T-helper 17 cell (primary cell): ENCODE measurements at places on chromosomes 3 and 15. TPM values are rescaled to one million over a fixed set of nuclear protein-coding genes. Genes with fewer than 3 reads are reported as not detected.
A peak's percentile ranks its signal among the peaks of the same experiment; 100 is the strongest.

GRCh38 chr3:146621723-146622122, 16.6 kb upstream of the PLSCR5 start:
- DNase-seq = no peak

DNA sequence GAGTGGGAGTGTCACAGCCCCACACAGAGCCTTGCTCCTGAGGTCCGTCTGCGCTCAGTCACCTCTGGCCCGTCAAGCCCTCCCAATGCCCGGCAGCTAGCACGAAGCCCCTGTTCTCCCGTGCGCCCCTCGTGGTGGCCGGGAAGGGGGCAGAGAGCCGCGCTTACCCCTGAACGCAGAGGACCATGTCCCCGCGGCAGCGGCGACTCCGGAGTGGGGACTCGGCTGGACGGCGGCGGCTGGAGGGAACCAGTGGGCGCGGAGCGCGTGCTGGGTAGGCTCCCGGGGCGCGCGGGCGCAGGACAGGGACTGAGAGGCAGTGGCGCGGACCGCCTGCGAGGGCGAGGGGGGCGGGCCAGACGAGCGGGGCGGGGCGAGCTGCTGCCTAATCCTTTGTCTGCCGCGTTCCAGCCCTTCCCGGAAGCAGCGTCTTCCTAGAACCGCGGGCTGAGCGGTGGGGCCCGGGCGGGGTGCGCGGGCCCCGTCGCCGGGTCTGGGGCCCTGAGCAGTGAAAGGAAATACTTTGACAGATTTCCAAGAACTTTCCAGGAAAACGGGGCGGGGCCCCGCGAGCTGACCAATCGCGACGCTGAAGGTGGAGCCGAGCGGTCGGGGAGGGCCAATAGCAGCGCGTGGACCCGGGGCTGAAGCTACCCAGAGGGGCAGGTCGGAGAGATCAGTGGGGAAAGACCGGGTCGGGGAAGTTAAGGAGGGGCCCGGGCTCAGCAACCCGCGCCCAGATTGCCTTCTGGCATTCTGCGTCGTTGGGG, at the start of gene CISH:
Gene CISH, minus strand, starts transcription at position 311 of the 770 bp plus-strand sequence. Its CDS starts 124 bp downstream, at position 187.
- DNase-seq = peak; percentile 92

- no peak for DNase-seq
Measured at GRCh38 chr3:12886736-12887135, 45.4 kb upstream of the RPL32 start.

GRCh38 chr3:115713284-115713683, 90.0 kb downstream of the GAP43 start:
- no peak for DNase-seq

DNA sequence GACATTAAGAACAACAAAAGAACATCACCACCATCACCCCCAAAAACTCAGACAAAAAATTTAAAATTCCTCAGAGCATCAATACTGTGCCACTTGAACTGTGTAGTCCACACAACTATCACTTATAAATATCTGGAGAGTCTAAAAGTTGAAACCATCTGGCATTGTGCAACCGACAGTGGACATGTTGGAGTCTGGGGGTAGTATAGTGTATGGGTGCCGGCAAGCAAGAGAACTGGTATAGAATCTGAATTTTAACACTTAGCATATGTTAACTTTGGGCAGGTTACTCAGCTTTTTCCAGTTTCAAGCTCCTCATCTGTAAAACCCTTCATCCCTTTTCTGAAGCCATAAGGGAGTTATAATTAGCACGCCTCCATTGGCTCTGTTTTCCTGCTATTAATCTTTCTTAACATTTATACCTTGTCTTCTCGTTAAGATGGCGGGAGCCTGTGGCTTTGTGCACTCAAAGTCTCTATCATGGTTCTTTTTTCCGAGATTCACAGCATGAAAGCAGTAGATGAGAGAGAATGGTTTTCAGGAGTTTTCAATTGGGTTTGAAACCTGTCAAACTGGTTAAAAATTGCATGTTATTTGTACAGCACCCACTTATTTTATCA, 255.7 kb upstream of the TBL1XR1 start:
- no peak for DNase-seq

GRCh38 chr3:133865136-133865855, 30.4 kb downstream of the RAB6B start:
- no peak for DNase-seq

DNA sequence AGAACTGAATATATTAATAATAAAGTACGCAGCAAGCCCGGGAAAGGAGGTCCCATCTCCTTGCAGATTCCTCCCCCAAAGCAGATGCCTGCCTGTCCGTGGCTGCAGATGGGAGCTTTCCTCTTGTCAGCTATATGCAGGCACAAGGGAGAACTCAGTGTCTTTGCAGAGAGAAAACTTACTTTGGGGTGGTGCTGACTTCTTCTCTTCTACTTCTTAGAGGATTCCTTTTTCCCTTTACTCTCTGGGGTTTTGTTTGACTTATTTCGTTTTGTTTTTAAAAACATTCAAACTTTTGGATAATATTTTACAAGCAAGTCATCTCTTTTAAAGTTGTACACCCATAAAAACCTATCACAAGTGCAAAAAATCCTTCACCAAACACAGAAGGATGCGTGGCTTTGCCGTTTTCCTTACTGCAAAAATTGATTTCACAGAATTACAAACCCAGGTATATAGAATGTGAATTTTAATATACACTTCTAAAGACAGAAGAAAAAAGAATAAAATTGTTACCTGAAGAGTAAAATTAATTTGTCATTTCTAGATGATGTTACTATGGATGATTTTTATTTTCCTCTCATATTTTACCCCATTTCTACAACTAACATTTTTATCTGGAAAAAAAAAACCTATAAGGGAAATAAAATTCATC, 65.3 kb upstream of the IGF1R start:
- DNase-seq = no peak

GRCh38 chr3:16257309-16257708, 7.4 kb downstream of the DPH3 start:
- DNase-seq = no peak

DNA sequence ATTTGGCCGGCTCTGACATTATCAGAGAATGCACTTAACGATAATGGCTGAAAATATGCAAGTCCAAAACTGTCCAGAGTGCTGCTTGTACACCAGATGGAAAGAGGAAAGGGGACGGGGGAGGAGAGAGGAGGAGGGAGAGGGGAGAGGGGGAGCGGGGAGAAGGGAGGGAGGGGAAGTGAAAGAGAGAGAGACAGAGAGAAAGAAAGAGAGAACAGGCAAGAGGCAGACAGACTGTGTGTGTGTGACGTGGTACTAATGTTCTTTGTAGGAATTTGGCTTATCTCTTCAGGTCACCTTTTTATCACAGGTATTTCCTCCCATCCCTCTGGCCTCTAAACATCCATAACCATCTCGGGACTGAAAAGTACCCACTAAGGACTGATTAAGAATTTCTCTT, 75.1 kb upstream of the LMOD3 start:
- no peak for DNase-seq

DNA sequence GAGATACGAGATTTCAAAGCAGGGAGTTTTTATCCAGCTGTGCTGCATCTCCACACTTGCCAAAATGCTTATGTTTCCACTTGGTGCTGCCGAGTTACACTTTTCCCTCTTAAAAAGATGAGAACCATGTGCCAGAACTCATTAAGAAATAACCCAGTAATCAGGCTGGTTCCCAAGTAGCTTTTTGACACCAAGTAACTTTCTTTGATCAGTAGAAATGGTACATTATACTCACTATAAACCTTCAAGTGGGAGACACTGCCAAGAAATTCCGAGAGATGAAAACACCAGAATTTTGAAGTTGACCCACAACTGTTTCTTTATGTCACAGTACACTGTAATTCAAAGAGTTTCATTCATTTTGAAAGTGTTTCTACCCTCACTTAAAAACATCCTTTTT, 164.6 kb upstream of the CCDC54 start:
- no peak for DNase-seq

DNA sequence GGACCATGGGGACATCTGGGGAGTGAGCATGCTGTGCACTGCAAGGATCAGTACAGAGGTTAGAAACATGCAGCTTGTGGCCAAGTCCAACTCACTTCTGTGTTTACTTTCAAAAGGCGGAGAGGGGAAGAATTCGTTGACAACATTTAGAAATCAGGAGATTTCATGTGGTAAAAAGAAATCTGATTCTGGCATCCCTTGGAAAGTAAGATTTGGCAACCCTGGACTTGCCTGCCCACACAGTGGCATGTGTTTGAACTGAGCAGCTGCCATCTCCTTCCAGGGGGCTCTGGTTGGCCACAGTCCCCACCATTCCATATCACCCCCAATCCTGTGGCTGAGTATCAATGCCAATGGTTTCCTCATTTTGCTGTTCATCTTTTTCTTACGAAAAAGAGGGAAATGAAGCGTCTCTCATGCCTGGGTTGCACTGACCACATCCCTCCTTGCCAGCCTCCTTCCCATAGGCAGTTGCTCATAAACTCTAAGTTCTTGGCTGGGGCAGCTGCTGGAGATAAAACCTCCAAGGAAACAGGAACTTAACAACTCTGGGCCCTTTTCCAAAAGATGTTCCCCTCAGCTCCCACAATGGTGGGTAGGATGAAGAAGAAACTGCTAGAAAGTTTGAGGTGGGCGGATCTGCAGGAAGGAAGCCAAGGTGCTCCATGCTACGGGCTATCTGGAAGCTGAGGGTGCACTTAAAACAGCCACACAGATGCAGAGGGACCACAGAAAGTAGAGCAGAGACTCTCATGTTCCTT, 29.2 kb downstream of the SLC6A11 start:
- no peak for DNase-seq

- no peak for DNase-seq
Measured at GRCh38 chr3:67569324-67569723, 85.1 kb downstream of the SUCLG2 start.

DNA sequence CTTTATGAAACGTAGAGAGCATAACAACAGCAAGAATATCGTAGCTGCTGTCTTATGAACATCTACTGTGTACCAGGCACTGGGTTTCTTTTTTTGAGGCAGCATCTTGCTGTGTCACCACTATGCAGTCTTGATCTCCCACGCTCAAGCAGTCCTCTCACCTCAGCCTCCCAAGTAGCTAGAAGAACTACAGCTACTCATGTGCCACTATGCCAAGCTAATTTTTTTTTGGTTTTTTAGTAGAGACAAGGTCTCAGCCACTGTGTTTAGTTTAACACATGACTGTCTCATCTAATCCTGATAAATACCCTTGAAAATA, 129.9 kb downstream of the VGLL4 start:
- DNase-seq = no peak

DNA sequence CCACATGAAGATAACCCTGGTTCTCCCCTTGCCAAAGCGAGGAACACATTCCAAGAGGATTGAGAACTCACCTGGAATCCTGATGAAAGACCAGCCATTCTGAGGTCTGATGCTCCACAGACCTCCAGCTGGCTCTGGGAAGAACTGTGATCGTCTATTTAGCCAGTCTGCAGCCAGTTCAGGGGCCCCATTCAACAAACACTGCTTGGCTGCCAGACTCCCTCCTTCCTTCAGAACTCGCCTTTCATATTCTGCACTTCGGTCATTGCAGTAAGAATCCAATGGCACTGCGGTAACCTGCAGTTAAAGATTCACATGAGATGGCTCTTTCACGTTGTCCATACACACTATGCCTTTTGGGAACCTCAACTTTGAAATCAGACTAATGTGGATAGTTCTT, 67.6 kb downstream of the CHAC1 start:
- DNase-seq = no peak

- DNase-seq = no peak
Measured at GRCh38 chr3:58494107-58494506, 2.2 kb downstream of the KCTD6 start.

GRCh38 chr3:61796911-61797310, 235.5 kb downstream of the PTPRG start:
- DNase-seq = no peak

DNA sequence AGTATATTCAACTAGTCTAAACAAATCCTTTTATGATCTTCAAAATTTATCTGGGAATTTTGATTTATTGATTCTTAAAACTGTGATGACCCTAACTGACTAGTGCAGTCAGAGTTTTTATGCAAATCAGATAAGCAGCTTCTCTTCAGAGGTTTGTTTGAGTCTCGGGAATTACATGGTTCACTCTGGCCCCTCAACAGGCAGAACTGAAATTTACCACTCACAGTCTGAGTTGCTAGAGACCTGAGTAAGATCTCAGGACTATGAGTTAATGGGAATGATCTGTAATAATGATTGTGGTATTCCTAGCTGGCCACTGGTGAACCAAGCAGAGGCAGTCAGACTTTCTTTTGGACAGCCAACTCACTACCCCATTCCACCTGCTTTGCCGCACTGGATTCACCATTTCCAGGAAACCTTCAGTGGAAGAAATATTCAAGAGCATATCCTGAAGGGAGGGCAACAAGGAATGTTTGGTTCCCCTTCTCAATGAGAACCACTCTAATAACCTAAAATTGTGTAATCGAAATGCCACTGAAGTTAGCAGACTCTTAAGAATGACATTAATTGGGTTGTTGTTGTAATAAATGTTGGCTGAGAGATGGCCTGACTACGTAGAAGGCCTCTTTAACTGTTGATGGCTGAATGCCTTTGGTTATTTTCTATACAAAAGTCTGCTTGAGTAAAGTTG, 11.5 kb upstream of the DNAJC13 start:
- no peak for DNase-seq

GRCh38 chr15:53675832-53676231, 83.6 kb downstream of the WDR72 start:
- DNase-seq = no peak

- DNase-seq = no peak
Measured at GRCh38 chr15:70778258-70779076, 15.1 kb upstream of the UACA start.

- no peak for DNase-seq
Measured at GRCh38 chr3:159126261-159127020, 324.6 kb downstream of the MFSD1 start.

DNA sequence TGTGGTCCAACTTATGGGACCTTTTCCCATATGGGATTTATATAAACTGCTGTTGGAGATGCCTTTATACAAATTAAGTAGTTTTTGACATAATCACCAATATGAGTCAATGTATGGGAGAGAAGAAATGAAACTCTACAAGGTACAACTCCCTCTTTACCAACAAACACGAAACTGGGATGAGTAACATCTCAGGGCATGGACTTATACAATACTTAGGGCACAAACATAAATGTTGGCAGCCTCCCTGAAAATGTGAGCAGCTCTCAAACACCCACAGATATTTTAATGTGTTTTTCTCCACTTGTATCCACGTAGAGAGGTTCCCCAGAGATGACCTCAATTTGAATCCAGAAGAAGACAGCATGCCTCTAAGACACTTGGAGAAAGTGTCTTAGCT, 161.6 kb downstream of the MAGI1 start:
- no peak for DNase-seq

Gene PTH1R
- total RNA-seq = not detected

Gene CFAP92
- 0.37 TPM for total RNA-seq

Gene SPSB4
- total RNA-seq = not detected

Gene ISY1
- total RNA-seq = 39.0 TPM

Gene CEP19
- 2.1 TPM for total RNA-seq

Gene FBXW12
- total RNA-seq = not detected

Gene VEPH1
- total RNA-seq = 3.9 TPM

Gene MYZAP
- total RNA-seq = 0.15 TPM

Gene PLCB2
- 228 TPM for total RNA-seq

Gene CYP8B1
- total RNA-seq = not detected

Gene SLC27A2
- total RNA-seq = 0.30 TPM

Gene FOXB1
- total RNA-seq = 0.22 TPM

Gene TADA3
- total RNA-seq = 35.2 TPM
